Activated gamma-delta T cell (primary cell): ENCODE measurements at places on chromosomes 1 and 21.

DNA sequence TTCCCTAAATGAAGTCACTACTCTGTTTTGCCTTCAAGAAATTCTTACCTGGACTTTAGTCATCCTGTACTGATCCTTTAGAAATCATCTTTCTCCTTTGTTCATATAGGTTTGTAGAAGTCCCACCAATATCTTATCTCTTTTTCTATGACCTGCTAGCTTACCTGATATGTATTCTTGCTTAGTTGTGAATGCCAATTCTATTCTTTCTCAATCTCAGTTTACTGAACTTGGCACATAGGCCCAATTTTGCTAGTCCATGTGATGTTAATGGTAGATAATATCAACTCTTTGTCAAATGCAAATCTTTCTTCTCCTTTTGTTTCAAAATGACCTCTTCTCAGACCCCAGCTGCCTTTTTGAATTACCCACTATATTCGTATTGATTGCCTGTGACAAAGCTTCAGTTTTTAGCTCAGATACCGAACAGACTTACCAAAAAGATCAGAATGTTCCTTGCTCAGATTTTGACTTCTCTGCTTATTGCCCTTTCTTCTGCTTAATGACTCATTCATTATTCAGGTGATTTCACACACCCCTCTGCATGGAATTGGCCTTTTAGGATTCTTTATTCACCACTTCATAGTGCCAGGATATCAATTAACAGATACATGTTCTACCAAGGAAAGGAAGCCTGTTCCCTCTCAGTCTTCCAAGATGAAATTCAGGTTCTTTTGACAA is 20.6 kb downstream of the IPO9 start:
- DNase-seq = no peak

- no peak for DNase-seq
These were observed 7.2 kb downstream of the RO60 start for GRCh38 chr1:193066606-193067005.

GRCh38 chr1:28058168-28058567 is 30.2 kb downstream of the EYA3 start:
- no peak for DNase-seq

DNA sequence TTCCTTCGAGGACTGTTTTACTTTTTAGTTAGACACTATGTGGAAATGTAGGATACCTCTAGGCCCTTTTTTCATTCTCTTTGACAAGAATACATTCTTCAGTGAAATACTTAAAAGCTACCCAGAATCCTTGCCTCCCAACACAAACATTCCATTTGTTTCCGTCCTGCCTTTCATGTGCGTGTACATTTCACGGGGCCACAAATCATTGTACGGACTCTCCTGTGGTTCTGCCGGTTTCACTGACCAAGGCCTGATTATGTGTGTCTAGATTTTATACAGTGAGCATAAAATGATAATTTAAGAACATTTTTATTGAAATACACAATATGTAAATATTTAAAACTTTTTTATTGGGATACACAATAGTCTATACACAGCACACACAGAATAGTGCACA is 76.4 kb downstream of the RUNX3 start:
- DNase-seq = no peak

- DNase-seq = no peak
These were observed 529.5 kb downstream of the COL11A1 start for GRCh38 chr1:102578804-102579203.
